Activated CD4-positive, alpha-beta T cell treated with anti-CD3 and anti-CD28 coated beads for 1 hour (primary cell): ENCODE measurements at places on chromosomes 12 and 14.

DNA sequence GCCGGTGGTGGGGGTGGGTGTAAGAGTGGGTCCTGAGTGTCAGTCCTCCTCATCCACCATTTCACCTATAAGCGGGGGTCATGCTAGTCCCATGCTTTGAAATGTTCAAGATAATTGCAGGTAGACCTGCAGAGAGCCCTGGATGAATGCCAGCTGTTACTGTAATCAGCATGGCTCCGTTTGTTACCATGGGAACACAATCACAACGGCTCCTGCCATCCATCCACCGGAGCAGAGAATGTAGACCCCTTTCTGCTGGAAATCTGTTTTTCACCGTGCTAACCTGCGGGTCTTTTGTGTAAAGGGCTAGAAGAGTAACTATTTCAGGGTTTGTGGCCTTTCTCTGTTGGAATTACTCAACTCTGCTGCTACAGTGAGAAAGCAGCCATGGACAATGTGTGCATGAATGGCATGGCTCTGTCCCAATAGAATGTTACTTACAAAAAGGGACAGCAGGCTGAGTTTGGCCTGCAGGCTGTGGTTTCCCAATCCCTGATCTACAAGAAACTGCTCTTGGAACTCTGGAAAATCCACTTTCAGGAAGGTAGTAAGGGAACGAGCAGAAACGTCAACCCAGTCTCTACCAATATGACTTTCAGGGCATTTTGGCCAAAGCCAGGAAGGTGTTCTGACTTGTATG lies 36.1 kb downstream of the KCTD10 start:
- no peak for DNase-seq

DNA sequence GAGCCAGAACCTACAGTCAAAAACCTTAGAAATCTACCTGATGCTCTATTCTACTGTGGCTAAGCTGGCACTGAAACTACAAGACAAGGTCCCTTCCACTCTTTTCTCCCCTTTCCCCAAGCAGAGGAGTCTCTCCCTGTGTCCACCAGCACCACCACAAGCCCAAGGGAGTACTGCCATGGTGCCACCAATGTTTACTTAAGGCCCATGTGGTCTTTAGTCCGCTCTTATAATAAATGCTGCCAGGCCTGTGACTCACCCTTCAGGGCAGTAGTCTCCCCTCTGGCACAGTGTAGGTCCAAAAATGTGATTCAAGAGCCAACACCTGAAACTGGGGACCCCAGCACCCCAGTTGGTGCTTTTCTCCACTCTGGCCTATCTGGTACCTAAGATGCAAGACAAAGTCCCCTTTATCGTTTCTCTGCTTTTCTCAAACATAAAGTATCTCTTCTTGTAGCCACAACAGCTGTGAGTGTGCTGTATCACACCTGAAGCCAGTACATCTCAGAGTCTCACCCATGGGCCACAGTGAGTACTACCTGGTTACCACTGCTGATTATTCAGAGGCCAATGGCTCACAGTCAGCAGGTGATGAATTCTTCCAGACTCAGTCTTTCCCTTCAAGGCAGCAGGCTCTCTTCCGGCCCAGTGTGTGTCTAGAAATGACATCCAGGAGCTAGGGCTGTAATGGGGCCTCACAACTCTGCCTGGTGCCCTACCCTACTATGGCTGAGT lies 29.3 kb downstream of the SLC38A2 start:
- DNase-seq, result no peak

- DNase-seq, result no peak
Measured at GRCh38 chr14:66650491-66650911, 142.6 kb downstream of the GPHN start.

DNA sequence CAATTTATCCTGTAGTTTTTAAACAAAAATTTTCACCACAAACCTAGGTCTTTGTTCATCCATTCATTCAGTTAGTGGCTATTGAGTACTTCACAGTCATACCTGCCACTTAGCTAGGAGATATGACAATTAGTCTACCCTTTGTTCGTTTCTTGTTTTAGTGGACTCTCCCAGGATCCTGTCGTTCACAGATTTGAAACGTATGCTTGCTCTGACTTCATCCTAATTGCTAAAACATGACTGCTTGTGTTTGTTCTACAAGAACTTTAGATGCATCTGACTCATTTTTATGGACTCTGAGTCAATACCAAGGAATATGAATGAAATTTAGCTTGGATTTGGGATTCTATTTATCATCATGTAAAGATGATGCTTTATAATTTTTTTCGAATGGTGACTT lies 69.5 kb downstream of the TBC1D30 start:
- no peak for DNase-seq
